ENCODE measurements at places on chromosomes 7 and 10.
A peak's percentile ranks its signal among the peaks of the same experiment; 100 is the strongest.

DNA sequence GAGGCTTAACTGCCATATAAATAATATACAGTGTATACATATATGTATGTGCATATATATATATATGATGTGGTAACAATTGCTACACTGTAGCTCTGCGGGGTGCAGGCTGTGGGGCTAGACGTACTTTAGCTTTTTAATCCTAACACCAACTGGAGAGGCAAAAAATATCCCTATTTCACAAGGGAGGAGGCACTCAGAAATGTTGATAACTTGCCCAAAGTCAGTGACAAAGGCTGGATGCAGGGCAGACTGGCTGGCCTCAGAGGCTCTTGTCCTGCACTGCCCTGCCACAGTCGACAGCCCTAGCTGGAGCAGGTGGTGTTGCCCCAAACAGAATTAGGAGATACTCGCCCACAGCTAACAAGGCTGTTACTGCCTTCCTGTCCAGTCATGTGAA, 1.5 kb upstream of the RELN start:
- DNase-seq, result no peak

GRCh38 chr10:69335063-69335587, 56.8 kb downstream of the HK1 start:
- DNase-seq, result no peak

GRCh38 chr7:102005933-102006480, 188.6 kb downstream of the CUX1 start:
- DNase-seq, result no peak

GRCh38 chr10:119404719-119405519, 137.6 kb downstream of the RGS10 start:
- DNase-seq, result no peak

DNA sequence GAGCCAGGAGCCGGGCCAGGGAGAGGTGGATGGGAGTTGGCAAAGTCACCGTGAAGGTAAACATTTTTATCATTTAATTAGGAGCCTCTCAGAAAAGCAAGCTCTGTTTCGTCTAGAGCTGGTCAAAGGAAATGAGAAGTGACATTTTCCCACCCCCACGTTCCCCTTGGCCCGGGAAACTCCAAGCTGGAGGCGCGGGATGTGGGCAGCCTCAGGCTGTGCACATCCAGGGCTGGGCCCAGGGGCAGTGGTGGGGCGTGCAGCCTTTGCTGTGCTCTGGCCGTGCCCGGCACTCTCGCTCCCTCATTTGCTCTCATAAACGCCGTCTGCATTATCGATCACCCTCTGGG, 135.6 kb upstream of the RET start:
- no peak for DNase-seq

DNA sequence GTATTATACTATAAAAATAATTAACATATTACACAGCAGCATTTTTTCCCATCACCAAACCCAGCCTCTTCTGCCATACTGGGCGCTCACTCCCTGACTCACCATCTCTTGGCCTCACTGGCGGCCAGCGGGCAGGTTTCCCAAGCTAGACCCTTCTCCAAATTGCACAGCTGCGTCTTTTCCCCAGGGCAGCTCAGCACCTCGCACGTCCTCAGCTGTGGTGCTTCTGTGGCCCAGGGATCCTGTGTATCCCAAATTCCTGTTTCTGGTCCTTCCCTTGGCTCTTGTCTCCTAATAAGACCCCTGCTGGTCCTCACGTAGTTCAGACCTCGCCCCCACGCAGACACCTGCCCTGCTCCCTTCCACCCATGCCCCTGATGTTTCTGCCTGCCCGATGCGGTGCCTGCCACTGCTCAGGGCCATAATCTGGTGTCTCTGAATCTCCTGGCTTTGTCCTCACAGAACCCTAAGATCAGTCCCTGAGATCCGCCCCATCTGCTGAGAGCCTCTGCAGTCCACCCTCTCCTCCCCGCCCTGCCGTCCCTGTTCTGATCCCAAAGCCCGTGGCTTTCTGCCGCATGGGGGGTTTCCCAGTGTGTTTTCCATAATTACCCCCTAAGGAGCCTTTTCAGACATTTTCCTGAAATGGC, 290.1 kb downstream of the TCERG1L start:
- no peak for DNase-seq

GRCh38 chr7:77989981-77990566, 191.5 kb downstream of the PHTF2 start:
- DNase-seq, result no peak

GRCh38 chr10:131802996-131803395, 97.8 kb upstream of the PPP2R2D start:
- DNase-seq, result no peak

DNA sequence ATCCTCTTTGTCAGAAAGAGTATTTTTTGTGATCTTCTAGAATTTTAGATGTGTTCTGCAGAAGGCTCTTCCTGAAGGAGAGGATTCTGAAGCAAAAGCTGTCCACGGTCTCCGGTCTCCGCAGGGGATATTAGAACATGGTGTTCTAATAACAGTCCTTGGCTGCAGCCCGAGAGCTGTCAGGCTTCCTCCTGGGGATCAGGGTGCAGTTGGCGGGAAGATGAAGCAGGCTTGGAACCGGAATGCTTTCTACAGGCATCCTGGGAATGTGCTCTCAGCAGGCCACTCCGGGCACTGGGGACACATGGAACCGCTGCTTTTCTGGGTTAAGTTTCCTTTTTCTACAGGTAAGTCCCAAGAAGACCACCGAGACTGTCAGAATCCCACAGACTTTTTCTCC, 118.6 kb upstream of the PARD3 start:
- no peak for DNase-seq

GRCh38 chr7:9962742-9963141, 1010.9 kb upstream of the PHF14 start:
- no peak for DNase-seq

DNA sequence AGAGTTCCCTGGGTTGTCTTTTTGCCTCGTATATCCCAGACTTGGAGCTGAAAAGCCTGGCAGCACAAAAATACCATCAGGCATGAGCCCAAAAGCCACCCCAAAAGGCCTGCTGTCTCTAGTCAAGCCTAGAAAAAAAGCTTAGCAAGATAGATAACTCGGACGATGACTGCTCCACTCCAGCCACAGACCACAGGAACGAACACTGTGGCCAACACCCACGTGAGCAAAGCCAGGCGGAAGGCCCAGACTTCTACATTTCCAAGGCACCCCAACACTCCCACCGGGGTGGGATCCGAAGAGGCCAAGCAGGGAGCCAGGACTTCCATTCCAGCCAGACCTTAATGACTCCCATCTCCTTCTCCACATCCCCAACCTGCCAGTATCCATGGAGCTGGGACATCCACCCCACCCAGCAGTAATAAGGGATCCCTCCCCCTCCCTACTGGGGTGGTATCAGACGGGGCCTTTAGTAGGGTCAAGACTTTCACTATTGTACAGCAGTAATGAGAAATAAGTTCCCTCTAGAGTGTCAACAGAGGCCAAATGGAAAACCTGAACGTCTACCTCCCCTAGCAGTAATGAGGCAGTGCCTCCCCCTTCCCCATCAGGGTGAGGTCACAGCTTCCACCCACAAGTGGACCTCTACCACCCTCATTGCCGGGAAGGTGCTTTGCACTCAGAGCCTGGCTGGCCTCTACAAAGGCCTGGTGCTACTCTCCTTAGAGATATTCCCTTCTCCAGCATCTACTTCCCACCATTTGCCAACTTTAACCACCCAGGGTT, 23.0 kb downstream of the PRLHR start:
- DNase-seq, result no peak

DNA sequence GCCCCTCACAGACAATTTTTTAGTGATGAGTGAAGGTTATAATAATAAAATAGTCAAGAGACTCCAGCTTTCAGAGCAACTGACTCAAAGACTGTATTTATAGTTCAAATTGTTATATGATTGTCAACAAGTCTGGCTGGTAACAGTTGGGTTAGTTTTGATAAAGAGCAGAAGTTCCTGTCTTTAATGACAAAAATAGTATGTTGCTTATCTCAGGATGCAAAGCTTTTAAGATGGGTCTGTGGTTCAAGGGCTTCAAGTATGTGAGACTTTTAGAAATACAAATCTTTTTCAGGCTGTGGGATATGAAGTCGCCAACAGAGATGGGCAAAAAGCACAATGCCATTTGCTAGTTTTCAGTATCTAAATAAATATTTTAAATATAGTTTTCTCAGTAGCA, 118.4 kb downstream of the ABCA13 start:
- DNase-seq, result no peak

DNA sequence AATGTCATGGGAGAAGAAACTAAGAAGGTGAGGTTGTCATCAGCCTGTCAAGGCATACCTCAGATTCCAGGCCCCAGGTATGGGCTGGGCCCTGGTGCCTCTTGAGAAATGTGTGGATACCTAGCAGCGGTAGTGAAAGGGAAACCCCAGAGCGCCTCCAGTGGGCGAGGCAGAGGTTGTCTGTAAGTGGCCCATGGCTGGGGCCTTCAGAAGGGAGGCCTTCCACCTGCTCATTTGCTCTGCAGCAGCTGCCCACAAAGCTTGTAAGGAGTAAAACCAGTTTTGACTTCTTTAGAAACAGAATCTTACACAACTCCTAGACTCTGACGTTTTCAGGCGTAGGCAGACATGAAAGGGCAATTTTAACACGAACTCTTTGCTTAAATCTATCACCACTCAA, 509.9 kb downstream of the PARD3 start:
- no peak for DNase-seq

GRCh38 chr10:119315128-119316001, 108.0 kb downstream of the GRK5 start:
- peak; percentile 53 for DNase-seq

- DNase-seq, result no peak
Observed at GRCh38 chr7:151455690-151456089, 15.7 kb upstream of the CRYGN start.

DNA sequence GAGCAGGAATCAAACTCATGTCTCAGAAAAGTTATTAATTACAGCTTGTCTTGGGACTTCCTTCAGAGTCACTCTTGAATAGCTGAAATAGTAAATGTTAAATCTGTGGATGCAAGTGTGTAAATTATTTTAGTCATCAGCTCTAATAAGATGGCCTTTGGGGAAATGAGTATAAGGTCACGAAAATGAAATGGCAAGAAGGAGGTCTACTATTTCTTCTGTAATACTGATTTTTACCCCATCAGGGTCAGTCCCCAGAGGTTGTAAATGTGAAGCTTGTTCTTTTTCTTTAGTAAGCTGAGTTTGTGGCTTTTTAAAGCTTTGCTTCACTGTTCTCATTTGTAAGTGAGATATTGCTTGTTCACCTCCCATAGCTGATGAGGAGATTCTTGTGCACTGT, 63.9 kb downstream of the GBF1 start:
- DNase-seq, result no peak

DNA sequence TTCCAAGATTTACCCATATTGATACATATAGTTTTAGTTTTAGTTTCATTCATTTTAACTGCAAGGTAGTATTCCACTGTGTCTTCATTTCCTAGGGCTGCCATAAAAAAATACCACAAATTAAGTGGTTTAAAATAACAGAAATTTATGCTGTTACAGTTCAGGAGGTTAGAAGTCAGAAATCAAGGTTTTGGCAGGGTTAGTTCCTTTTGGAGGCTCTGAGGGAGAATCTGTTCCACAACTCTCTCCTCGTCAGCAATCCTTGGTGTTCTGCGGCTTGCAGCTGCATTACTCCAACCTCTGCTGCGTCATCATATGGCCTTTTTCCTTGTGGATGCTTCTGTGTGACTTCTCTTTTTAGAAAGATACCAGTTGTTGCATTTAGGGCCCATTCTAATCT, 176.2 kb downstream of the DNAJC1 start:
- DNase-seq, result no peak

GRCh38 chr7:40175725-40176510, 41.1 kb downstream of the SUGCT start:
- no peak for DNase-seq

DNA sequence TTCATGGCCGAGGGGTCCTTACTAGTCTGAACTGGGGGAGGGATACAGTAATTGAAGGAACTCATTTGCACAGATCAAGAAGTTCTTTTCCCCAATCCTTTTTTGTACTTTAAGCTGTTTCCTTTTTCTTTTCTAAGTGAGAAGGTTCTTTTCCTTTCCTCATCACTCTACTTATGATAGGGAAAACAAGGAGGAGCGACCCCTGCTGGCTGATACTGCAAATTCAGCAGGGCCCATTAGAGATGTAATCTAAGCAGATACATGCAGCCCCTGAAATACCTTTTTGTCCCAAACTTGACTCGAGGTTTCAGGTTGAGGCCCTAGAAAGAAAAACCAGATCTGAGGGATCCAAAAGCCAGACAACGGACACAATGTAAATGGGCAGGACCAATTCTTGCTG, 305.5 kb downstream of the DNAJB9 start:
- no peak for DNase-seq

- no peak for DNase-seq
Observed at GRCh38 chr7:43014406-43014805, 82.2 kb downstream of the MRPL32 start.

GRCh38 chr7:112537822-112538387, 57.1 kb downstream of the LSMEM1 start:
- DNase-seq, result no peak

DNA sequence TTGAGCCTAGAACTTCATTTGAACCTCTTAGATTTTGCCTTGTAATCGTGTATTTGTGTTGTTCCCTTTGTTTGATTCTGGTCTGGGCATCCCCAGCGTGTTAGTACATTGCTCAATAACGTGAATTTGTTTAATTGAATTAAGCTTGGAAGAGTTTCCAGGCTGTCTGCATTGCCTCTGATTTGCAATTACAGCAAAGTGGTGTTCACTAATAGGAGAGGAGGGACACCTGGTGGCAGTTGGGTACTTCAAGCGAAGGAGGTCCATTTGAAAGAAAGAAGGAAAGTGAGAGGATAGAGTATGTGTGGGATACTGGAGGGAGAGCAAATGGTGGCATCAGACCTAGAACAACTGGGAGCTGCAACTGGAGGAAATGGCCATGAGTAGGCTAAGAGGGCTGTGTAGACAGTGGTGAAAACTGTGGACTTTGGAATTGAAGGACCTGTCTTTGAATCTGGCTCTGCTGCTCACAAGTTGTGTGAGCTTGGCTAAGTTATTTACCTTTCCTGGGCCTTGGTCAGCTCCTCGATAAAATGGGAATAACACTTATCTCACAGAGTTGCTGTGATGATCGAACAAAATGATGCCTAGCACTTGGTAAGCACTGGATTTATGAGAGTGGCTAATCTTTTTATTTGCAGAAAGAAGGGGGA, 15.1 kb downstream of the LSMEM1 start:
- no peak for DNase-seq

DNA sequence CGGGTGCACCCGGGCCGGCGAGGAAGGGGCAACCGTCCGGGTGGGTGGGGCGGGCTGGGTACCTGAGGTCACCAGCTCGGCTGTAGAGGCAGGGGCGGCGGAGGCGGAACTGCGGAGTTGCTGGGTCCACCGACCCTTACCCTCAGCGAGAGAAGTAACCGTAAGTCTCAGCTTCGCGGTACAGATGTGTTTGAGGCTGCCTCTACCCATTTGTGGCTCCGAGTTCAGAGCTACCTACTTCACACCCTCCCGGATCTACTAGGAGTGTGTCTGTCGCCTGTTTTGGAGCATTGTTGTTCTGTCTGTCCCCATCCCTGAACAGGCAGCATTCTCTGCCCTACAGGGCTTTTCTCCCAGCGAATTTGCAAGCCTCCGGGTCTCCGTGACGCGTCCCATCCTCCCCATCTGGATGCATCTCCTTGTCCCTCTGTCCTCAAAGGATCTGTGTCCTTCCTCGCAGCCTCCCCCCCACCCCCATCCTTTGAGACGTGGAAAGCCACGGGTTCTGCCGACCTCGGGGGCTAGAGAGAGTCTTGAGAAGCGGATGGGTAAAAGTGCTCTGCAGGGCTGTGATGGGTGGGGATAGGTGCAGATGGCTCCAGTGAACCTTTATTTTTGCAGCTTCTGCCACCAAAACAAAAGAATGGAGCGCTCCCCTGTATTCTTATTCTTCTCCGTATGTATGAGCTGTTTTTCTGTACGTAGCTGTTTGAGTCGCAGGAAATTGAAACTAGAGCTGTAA, 757 bp downstream of the ANKIB1 start:
- DNase-seq, result no peak

- peak; percentile 29 for DNase-seq
Observed at GRCh38 chr10:17025444-17026295, 103.9 kb downstream of the CUBN start.

All from activated T-helper 1 cell treated with Interleukin-2 at 50 U/mL for 16 hours (primary cell).